ENCODE measurements at places on chromosomes 5 and 9.

DNA sequence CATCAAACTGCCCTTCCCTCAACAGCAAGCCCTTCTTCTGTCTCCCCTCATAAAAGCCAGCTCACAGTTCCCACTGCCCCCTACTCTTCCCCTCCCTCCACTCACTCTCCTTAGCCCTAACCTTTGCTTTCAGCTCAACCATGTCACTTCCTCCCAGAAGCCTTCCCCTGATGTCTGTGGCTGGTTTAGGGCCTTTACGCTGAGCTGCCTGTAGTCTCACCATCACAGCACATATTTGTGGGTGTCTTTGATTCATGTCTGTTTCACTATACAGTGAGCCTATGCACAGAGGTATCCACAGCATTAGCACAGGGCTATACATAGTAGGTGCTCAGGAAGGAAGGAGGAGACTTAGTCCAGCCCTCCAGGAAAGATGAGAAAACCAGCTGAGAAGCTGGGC is 34.7 kb downstream of the C9orf50 start:
- DNase-seq: no peak

DNA sequence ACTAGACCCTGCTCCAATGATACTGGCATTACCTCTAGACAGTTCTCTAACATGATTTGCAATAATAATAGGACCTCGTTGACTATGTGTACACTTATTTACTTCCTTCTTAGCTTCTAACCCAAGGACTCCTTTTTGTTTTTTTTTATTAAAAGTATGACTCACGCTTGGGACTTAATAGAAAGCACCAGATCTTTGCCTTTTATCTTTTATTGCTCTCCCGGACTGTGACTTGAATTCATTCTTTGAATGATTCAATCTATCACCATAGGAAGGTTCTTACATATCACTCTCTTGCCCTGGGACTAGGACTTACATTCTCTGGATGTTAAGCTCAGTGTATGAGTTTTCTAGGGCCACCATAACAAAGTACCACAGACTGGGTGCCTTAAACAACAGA is 9.0 kb downstream of the C9 start:
- DNase-seq: no peak

GRCh38 chr9:12554636-12555035 is 138.5 kb upstream of the TYRP1 start:
- no peak for DNase-seq

- no peak for DNase-seq
These were observed 189.0 kb downstream of the PALM2AKAP2 start for GRCh38 chr9:109969011-109969410.

DNA sequence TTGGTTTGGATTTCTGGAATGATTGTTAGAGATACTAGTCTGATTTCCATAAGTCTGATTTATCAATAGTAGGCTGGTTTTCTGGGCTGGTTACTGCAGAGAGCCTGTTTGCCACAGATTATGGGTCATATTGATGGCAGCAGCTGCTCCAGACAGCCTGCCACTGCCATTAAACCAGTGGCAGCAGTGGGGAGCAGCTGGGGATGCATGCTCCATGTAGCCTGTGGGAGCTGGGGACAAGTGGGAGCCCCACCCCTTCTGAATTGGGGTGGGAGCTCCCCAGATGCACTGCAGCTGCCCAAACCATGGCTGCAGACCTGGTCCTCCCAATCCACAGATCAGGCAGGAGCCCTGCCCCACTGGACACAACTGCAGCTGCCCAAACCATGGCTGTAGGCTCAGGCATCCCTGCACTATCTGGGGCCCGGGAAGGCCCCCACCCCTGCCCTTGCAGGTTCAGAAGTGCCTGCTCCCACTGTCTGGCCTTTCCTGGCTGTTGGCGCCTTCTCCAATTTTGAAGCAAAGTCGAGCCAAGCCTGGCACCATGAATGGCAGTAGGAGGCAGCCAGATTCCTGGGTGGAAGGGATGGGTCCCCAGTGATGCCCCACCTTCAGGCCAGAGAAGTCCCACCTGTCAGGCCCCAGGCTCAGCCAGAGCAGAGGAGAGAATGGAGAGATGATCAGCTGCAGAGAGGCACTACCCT is 402.9 kb upstream of the TYRP1 start:
- DNase-seq: no peak

- no peak for DNase-seq
These were observed 46.8 kb downstream of the FREM1 start for GRCh38 chr9:14863402-14863801.

- DNase-seq: no peak
These were observed 1.3 kb downstream of the GADD45G start for GRCh38 chr9:89606049-89606623.

GRCh38 chr5:58922461-58923171 is 339.7 kb downstream of the RAB3C start:
- no peak for DNase-seq

- no peak for DNase-seq
These were observed 76.9 kb upstream of the IFNK start for GRCh38 chr9:27447031-27447683.

- DNase-seq: no peak
These were observed 90.2 kb downstream of the C5orf15 start for GRCh38 chr5:133878236-133878555.

GRCh38 chr9:72149231-72149975 is at the start of gene GDA:
Gene GDA (plus strand): TSS chr9:72149440. CDS start chr9:72149560, 120 bp downstream.
- DNase-seq: no peak

GRCh38 chr5:129617206-129617605 is 130.7 kb upstream of the MINAR2 start:
- DNase-seq: no peak

GRCh38 chr5:173926359-173926758 is 38.2 kb downstream of the CPEB4 start:
- no peak for DNase-seq

GRCh38 chr5:40578501-40579451 is 100.9 kb upstream of the PTGER4 start:
- no peak for DNase-seq

- no peak for DNase-seq
These were observed at the start of gene FER for GRCh38 chr5:108747774-108748400. Gene FER (plus strand): TSS chr5:108747897. CDS start chr5:108798183, 50,286 bp downstream.

DNA sequence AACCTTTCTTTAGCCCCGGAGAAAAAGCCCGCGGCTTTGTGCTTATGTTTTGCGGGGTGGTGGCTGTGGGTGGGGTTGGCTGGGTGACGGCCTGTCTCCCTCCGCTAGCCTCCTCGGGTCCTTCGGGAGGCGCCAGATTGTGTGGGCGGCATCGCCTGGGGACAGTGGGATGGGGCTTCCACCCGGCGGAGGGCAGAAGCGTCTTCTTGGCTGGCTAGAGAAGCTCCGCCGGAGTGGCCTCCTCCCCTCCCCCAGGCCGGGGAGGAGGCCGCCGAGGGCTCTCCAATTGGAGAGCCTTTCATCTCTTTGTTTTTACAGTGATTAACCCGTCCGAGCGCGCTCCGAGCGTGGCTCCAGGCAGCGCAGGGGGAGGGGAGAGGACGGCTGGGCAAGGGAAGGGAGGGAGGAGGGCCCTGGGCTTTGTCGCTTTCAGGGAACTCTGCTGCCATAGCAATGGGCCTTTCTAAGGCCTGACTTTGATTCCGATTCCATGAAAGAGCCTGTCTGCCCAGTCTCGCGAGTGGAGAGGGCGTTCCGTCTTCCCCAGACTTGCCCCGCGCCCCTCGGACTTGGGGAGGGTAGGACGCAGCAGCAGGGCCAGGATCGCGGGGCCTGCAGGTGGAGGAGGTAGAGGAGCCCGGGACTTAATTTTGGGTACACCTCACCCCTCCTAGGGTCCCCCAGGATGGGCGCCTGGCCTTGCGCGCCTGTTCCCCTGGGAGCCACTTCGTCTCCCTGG is 36.7 kb upstream of the TIFAB start:
- DNase-seq: no peak

GRCh38 chr5:111407562-111407961 is 104.8 kb downstream of the STARD4 start:
- no peak for DNase-seq

- no peak for DNase-seq
These were observed 150.8 kb upstream of the PHYKPL start for GRCh38 chr5:178383301-178383918.

GRCh38 chr9:13847270-13847669 is 466.7 kb downstream of the NFIB start:
- DNase-seq: no peak

DNA sequence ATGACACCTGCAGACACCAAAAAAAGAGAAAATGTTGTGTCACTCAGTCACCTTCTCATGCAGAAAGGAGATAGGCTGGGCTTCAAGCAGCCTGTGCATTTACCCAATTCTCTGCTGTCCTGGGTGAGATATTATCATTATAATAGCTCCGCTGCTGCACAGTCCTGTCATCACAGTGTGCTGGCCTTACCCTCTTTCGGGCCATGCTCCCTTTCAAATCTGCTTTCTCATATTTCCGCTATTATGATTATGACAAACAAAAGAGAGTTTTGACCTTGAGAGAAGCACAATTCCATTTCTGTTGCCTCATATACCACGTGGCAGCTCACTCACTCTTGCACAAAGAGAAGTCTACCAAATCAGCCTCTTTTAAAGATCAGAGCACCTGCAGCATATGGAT is 1350.1 kb upstream of the ACO1 start:
- DNase-seq: no peak

DNA sequence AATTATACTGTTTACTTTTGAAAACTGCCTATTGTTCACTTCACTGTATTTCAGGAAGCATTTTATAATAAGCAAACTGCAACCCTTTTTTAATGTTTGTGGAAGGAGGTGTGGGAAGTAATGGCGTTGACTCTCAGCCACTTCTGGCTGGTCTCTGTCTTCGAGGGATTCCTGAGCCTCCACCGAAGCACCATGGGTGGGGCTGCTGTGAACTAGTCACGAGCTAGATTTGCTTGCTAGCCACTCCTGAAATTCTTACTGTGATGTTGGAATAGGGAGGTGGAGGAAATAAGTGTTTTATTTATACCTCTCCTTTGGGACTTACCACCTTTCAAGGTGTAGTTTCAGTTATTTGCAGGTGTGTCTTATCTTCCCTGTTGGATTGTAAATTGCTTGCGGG is 26.8 kb downstream of the PIP5K1B start:
- no peak for DNase-seq

GRCh38 chr5:21071421-21071820 is 1083.4 kb upstream of the CDH18 start:
- no peak for DNase-seq

DNA sequence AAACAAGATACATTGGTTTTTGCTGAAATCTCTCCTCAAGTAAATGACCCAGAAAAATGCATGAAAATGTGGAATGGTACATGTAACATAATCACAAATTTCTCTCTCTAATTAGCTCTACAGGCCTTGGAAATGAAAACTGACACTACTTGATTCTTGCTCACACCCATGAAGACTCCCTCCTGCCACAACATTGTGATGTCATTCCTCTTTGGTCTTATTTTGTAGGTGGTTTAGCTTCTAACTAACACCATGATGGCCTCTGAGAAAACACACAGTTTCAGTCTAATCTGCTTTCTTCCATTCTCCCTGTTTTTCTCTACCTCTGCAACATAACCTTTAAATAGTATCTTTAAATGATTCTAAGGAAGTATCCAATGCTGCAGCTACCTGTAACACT is 78.6 kb upstream of the FAM174A start:
- DNase-seq: no peak

GRCh38 chr9:133684121-133684935 is 48.2 kb downstream of the DBH start:
- DNase-seq: no peak

DNA sequence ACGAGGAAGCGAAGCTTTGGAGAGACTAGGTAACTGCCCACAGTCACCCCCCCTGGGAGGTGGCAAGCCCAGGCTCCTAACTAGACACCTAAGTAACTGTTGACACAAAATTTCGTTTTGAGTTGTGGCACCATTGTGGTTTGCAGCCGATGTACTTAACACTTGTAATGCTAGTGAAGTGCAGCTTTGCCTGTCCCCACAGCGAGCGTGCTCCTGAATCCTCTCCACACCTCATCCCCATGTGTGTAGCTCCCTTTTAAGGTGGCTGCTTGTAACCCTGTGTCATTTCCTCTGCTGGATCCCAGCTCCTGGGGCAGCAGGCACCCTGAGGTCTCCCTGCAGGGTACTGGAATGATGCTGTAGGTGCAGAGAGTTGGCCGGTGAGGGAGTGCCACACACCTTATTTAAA is 114.9 kb downstream of the TRIO start:
- DNase-seq: no peak

DNA sequence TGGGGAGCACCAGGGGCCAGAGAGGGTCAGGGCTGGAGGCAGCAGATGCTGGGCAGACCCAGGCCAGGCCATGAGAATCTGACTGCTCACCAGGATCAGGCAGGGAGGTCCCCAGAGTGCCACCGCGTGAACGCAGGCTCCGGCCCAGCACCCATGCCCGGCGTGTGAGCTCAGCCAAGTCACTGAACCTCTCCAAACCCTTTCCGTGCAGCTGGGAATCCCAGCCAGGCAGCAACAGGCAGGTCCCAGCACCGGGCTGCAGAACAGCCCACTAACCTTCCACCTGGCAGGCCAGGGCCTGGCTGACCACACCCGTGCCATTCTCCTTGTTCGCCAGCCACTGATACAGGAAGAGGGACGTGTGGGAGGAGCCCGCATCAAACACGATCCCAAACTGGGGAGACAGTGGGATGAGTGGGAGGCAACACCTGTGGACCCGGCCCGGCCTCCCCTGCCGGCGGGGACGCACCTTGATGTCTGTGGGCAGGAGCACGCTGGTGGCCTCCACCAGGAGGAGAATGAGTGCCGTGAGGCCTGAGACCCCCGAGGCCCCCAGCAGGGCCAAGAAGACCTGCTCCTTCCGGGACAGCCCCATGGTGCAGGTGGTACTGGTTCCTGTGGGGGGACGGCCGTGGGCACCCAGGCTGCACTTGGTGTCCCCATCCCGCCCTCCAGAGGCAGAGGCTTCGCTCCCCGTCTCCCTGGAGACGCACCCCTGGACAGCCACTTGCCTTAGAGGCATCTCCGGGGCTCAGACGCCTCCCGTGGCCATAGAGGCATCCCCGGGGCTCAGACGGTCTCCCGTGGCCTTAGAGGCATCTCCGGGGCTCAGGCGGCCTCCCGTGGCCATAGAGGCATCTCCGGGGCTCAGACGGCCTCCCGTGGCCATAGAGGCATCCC is 3.2 kb downstream of the ENTPD8 start:
- DNase-seq: no peak

DNA sequence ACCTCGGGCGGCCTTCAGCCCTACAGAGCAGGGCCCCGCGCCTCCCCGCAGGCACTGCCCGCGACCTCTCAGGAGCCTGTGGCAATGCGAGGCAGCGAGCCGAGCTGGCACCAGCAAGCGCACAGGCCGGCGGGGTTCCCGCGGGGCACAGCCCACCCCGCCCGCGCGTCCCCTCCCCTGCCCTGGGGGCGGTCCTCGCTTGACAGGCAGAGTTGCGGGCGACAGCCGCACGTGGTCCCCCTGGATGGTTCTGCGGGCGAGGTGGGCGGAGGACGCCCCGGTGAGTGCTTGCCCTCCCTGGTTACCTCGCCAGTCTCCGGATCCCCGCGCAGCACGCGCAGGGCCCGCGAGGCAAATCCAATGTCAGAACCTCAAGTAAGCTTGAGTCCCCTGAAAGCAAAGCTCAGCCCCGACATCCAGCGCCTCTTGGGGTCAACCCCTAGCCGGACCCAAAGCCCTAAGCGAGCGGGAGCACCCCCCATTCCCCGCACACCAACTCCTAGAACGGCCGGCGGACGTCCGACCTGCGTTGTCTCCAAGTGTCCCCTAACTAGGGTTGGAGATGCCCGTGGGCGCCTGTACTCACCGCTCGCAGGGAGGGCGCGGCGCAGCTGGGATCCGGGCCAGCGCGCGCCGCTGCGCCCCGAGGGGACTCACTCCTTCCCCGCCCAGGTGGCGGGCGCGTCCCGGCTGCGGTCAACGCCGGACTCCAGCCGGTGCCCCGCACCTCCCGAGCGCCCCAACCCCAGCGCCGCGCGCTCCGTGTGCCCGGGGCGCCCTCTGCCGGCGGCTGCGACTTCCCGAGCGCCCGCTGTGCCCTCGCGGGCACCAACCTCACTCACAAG is at the start of gene DRD1:
Gene DRD1 (minus strand): TSS at position 123 of the 845 bp plus-strand sequence. CDS start 1,083 bp downstream, outside the sequence.
- no peak for DNase-seq

Data from fibroblast of skin of left quadriceps (primary cell).